Kasumi-1 (cell line): ENCODE measurements at places on chromosomes 7 and 10.

- DNase-seq: no peak
Measured at GRCh38 chr10:106576534-106576933, 588.0 kb downstream of the SORCS1 start.

GRCh38 chr7:3434611-3435010 is 133.6 kb downstream of the SDK1 start:
- DNase-seq: no peak

DNA sequence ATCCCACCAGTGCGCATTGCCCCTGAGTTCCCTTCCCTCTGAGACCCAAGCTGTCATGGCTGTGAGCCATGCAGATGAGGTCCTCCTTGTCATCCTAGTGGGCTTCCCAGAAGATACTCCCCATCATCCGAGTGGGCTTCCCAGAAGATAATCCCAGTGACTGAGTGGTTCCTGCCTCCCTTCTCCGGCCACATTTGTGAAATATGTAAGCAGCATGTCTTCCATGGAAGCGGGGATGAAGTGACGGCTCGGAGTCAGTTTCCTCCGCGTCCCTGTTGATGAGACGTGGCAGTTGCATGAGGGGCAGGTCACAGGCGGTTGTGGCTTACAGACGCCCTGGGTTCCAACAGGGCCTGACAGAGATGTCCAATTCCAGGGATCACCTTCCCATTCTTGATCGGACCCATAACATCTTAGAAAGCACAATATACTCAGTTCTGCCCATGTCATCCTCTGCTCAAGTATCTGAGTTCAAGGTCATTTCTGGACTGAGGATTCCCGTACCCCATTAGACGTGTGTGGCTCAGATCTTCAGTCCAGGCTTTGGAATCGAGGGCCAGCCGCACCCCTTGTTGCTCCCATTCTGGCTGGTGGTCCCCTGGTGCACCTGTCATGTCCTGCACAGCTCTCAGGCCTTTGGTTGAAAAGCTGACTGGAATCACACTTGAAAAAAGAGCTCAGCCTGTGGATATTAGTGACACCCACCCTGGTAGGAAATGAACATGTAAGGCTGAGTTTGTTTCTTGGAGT is 166.9 kb downstream of the PTPRN2 start:
- no peak for DNase-seq

DNA sequence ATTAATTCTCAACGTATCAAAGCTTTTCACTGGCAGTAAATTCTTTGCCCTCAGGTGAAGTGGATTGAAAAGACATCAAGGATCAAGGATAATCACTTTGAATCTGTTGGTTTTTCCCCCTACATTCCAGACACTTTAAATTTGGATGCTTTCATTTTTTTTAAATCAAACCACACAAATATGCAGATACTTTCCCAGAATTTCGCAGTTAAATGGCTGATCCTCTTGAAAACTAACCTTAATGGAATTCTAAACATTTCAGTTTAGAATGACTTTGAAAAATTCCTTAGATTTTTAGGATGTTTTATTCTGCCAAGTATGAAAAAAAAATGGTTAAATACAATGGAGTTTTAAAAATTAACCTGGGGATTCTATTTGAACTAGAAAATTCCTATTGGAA is 325.9 kb downstream of the GFRA1 start:
- no peak for DNase-seq

GRCh38 chr7:191981-192649 is at the start of gene FAM20C:
Gene FAM20C, plus strand, starts transcription at chr7:192571. Its CDS starts 629 bp downstream, at chr7:193200.
- peak; percentile 5 for DNase-seq
